ENCODE measurements at places on chromosomes 3 and 15. TPM values are rescaled to one million over a fixed set of nuclear protein-coding genes. Genes with fewer than 3 reads are reported as not detected.

- DNase-seq = no peak
Observed at GRCh38 chr15:52491472-52491871, 37.2 kb downstream of the MYO5A start.

GRCh38 chr3:111076732-111077131 is 5.1 kb downstream of the NECTIN3 start:
- DNase-seq = no peak

GRCh38 chr3:157093096-157093495 is 66.9 kb downstream of the CCNL1 start:
- no peak for DNase-seq

MAGEL2 gene
- total RNA-seq = not detected

DNASE1L3 gene
- total RNA-seq = 3.8 TPM

DNA sequence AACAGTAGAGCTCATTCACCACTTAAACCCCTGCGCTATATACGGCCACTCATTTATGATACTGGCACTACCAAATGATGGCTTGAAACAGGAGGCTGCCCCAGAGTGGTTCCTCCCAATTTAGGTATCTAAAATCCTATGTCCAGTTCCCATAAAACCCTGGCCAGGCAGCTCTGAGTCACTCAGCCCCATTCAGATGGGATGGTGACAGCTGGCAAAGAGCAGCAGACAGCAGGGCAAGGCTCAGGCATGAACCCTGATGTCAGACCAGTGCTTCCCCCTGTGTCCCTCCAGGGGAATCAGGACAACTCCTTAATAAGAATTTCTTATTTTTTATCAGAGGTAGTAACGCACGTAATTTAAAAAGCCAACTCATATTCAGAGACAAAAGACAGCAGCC is 77.2 kb upstream of the RNU6-1 start:
- DNase-seq = peak; percentile 28

DNA sequence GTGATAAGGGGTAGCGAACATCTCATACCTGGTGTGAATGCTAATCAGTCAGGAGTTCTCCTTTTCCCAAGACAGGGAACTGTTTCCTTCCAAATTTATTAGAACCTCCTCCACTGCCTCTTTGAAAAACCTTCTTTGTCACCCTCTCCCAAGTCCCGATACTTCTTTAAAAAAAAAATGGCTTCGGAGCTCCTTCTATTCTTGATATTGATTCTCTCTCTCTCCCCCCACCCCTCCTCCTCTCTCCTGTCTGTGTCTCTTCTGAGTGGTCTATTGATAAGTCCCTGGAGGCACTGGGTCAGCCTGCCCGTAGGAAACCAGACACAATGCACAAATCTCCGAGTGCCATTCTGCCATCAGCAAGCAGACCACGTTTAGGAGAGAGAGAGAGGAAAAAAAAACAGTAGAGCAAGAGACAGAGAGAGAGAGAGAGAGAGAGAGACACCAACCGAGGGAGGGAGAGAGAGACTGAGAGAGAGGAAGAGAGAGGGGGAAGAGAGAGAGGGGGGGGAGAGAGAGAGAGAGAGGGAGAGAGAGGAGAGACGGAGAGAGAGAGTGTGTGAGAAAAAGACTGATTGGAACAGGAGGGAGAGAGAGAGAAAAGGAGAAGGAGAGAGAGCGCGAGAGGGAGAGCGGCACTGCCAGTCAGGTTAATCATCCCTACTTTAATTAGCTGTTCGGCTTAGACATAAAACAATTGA is 160.9 kb downstream of the TIGIT start:
- no peak for DNase-seq

- DNase-seq = no peak
Observed at GRCh38 chr3:50466177-50466576, 37.3 kb downstream of the CACNA2D2 start.

GRCh38 chr3:129491794-129492193 is 36.6 kb upstream of the RHO start:
- DNase-seq = no peak

DNA sequence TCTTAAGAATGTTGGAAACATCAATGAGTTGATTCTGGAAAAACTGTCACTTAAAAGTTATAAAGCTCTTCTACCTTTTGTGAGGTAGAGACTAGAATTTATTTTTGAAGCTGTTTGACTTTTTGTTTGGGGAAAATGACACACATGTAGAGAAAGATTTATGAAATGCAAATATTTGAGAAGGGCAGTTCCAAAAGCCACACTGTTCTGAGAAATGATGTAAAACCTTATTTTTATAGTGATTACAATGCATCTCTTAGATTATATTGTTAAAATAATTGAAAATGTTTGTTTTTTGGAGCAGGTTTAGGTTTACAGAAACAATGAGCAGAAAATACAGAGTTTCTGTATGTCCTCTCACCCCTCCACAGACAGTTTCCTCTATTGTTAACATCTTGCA is 116.1 kb upstream of the CMC1 start:
- no peak for DNase-seq

ADCY5 gene
- total RNA-seq = 104 TPM

DNA sequence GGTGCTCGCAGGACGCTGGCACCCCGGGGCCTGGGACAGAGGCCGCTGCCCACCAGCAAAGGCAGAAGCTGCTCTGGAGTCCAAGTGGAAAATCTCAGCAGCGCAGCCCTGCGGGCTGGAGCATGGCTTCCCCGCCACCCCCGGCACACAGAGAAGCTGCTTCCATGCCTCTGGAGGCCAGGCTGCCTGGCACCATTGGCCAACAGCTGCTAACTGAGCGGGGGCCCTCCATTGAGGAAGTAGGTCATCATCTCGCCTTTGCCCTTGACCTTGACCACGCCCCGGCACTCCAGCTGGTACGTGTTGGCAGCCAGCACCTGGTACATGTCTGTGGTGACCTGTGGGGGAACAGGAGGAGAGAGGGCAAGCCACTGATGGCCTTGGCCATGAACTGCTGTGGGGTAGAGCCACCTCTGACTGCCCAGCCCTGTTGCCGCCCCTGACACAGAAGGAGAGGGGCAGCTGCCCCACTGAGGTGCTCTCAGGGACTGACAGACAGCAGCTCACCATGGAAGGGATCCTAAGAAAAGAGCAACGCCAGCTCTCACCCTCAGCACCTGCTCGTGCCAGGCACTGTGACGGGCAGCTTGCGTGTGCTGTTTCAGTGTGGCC is 82.8 kb downstream of the SEC22A start:
- no peak for DNase-seq

GOLGA8K gene
- total RNA-seq = 0.41 TPM

Measured in thoracic aorta (tissue), 2 donors.